Vagina (tissue), 2 donors: ENCODE measurements at places on chromosomes 13 and 19.

GRCh38 chr19:41116261-41116660, 2.0 kb downstream of the CYP2F1 start:
- no peak for DNase-seq

- no peak for DNase-seq
Observed at GRCh38 chr13:99191336-99191899, 9.2 kb upstream of the UBAC2 start.

DNA sequence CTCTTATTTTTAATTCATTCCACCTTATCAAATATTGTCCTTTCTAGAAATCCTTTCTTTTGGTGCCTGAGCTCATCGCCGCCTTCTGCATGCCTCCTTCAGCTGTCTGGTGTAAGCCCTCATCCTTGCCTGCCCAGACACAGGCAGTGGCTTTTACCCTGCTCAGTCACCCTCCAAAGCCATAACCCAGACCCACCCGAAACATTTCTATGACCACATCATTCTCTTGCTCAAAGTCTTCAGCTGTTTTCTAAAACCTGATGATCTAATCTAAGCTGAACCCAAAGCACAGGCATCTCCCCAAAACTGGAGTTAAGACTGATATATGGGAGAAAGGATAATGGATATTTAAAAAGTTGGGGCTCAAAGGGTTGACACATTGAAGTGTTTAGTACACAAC, 753.7 kb upstream of the SGCG start:
- DNase-seq = no peak

DNA sequence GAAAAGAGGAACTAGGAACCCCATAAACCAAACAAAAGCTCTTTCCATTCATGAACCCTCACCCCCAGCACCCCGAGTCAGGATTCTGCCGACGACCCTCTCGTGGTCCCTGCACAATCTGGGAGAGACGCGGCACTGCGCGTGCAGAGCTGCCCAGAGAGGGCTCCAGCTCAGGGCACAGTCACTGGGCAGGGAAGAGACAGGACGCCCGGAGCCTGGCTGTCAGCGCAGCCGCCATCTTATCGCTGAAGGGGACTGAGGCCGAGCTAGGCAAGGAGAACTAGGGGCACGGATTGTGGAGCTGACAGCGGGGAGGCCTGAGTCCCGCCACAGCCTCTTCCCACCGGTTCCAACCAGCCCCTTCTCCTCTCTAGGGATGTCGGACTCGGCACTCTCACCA, 349 bp downstream of the ZNF98 start:
- DNase-seq = no peak

DNA sequence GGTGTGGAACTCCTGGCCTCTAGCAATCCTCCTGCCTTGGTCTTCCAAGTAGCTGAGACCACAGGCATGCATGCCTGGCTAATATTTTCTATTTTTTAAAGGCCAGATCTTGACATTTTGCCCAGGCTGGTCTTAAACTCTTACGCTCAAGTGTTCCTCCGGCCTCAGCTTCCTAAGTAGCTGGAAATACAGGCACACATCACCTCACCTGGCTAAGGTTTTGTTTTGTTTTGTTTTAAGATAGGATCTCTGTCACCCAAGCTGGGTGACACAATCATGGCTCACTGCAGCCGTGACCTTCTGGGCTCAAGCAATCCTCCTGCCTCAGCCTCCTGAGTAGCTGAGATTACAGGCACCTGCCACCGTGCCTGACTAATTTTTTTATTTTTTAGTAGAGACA, 5.5 kb upstream of the RLN3 start:
- DNase-seq = no peak

DNA sequence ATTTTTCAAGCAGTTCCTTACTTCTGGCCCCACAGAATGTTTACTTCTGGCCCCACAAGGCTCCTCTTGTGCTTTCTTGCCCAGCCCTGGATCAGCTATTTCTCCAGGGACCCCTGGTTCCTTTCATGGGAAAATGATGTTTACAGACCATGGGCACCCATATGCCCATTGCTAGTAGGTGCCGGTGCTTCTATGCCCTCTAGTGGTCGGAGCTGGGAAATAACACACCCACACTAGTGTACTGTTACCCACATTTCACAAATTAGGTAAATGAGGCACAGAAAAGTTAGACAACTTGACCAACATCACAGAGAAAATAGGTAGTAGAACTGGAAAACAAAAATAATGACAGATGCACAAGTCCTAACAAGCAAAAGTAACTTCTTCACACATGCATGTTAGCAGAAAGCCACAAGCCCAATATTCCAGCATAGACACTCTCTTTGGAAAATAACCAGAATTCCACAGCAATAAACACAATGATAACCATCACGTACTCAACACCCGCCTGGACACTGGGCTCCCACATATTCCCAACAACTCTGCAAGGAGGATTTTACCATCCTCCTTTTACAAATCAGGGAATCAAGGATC, 1.3 kb upstream of the CEACAM6 start:
- no peak for DNase-seq

DNA sequence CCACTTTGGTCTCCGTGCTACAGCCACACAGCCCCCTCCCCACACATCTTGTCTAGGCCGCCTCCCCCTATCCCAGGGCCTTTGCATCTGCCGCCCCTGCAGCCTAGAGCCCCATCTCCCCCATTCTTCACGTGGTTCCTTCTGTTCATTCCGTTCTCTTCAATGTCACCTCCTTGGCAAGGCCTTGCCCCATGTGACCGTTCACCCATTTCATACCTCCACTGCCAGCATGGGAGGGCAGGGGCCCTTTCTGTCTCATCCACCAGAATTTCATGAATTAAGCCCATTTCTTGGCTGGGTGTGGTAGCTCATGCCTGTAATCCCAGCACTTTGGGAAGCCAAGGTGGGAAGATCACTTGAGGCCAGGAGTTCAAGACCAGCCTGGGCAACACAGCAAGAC, 15.7 kb upstream of the HNRNPM start:
- DNase-seq = no peak

- no peak for DNase-seq
Observed at GRCh38 chr19:35963514-35963913, 27.3 kb downstream of the LRFN3 start.

- no peak for DNase-seq
Observed at GRCh38 chr13:44972956-44973581, 16.2 kb downstream of the NUFIP1 start.

DNA sequence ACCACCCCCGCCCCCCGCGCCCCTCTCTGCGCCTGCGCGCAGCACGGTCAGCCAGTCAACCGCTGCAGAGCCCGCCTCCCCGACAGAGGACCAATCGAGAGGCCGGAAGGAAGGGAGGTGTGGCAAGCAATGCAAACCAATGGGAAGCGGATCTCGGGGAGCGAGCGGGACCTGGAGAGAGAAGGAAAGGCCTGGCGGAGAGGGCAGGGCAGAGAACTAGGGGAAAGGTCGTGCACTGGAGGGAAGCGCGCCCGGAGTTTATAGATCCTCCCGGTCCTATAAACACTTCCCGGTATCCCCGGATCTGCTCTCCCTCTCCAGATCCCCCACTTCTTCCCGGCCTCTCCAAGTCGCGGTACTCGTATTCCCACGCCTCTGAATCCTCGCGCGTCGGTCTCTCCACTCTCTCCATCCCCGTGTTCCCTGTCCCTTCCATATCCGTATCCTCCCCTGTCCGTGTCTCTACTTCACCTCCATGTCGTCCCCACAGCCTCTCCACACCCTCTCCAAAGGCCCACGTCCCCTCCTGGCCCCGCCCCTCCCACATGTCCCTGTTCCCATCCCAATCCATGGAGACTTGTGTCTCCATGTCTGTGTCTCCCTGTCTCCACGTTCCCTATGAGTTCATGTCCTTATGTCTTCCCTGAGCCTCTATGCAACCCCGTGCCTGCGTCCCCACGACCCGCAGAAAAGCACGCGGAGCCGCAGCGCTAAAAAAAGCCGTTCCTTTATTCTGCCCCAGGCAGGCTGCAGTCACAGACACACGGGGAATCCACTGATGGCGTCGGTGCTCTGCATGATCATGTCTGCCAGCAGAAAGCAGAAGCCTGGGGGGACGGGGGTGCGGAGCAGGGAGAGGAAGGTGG, 434 bp upstream of the ETFB start:
- DNase-seq = no peak

DNA sequence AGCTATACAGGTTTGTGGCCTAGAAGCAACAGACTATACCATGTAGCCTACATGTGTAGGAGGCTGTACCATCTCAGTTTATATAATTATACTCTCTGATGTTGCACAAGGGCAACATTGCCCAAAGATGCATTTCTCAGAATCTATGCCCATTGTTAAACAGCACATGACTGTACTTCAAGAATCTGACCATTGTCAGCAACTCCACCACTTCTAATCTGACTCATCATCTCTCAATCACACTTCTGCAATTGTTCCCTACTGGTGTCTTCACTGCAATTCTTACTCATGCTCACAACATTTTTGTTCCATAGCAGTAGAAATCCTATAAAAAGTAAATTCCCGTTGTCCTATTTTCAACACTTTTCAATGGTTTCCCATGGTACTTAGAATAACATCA, 63.9 kb upstream of the ATXN8OS start:
- no peak for DNase-seq

DNA sequence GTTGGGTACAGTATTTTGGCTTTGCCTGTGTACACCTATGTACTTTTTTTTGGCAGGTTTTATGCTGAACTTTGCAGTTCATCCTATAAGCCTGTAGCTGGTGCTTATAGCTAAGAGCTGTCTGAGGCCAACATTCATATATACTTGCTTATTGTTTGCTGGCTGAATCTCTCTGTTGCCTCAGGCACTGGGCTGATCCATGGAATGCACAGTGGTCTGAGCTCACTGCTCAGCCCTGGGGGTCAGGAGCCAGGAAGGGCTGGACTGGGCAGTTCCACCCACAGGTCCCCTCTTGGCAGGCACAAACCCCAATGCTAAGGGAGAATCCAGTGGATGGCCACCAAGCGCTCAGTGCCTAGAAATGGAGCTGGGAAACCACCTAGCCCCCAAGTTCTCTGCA, 308.7 kb downstream of the MYO16 start:
- DNase-seq = no peak

GRCh38 chr13:97506511-97506910, 72.5 kb downstream of the RAP2A start:
- DNase-seq = no peak

GRCh38 chr19:4852484-4852883, 15.0 kb downstream of the PLIN3 start:
- no peak for DNase-seq

GRCh38 chr19:51101171-51101865, 6.9 kb downstream of the CTU1 start:
- DNase-seq = no peak

DNA sequence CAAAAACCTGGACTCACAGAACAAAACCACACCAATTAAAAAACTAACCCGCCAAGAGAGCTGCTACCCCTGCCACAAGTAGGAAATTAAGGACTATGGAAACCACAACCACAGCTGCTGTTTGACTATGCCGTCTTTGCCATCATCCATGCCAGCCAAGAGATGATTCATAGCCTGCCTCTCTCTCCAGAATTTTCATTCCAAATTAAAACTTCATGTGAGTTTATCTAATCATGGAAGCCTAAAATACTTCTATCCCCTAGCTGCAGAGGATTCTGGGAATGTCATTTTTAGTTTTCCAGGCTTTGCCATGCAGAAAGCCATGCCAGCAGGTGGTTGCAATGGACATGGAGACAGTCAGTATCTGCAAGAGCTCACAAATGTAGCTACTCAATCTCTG, 27.6 kb upstream of the GTF2F2 start:
- DNase-seq = no peak

DNA sequence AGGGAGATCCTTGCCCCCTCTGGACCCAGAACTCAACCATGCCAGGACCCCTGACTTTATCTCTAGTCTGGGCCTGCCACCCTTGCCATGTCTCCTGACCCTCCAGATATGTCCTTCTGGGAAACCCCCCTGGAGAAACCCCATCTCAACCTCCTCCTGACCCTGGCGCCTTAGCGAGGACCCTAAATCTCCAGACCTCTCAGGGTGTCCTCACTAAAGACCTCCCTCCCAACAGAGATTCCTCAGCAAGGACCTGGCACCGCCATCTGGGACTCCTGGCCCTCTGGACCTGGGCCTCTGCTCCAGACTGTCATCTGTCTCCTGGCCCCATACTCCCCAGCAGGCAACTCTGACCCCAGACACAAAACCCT, 1.3 kb downstream of the KCNK6 start:
- DNase-seq = no peak

GRCh38 chr13:90032841-90033493, 1314.5 kb upstream of the MIR17HG start:
- no peak for DNase-seq

- DNase-seq = no peak
Observed at GRCh38 chr19:30136611-30137195, 194.7 kb downstream of the URI1 start.

- no peak for DNase-seq
Observed at GRCh38 chr19:52741951-52742485, 7.2 kb upstream of the ZNF611 start.

- no peak for DNase-seq
Observed at GRCh38 chr13:30763786-30764413, 28.6 kb downstream of the ALOX5AP start.

DNA sequence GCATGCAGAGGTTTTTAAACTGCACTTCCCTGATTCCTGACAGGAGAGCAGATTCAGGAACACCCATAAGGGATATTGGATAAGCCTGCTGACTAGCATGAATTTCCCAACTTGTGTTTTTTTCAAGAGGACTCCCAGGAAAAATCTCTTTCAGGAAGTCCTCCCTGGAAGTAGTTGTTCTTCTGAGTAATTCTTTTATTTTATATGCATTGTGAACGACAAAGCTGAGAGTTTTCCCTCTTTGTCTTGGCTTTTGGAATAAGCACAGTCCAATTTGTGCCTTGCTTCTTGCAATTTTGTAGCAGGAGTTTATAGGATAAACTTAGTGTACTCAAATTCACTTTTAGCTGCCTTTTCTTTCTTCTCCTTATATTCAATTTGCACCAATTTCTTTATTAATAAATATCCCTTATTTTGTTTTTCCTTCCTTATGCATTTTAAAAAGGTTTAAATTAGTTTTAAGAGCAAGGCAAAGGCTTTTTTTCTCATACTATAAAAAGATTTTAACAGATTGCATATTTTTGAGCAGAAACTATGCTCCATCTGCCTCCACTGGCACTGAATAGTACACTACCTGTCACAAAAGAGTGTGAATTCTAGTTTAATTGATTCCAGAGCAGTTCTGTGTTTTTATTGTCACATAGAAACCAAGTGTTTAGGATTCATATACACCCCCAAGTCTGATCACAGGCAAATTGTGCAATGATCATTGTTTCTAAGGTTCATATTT, 543.3 kb upstream of the SPRY2 start:
- no peak for DNase-seq

- no peak for DNase-seq
Observed at GRCh38 chr13:50140153-50140552, 124.9 kb downstream of the KCNRG start.

DNA sequence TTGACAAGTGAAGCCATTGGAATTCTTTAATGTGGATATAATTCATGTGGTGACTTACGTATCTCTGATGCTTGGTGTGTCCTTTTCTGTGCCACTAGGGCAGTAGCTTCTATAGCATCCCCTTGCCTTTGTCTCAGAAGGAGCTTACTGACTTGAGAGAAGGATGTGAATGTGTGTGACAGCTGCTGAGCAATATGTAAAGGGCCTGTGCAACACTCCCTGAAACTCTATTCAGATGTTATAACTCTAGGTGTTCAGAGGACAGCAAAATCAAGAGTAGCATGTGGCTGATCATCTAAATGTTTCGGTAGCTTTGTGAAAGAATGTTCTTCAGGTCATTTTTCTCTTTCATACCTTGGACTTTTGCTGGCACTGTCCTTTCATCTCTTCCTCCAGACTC, 189.5 kb downstream of the LMO7 start:
- no peak for DNase-seq
